ENCODE measurements at places on chromosomes 1 and 21. TPM values are rescaled to one million over a fixed set of nuclear protein-coding genes. Genes with fewer than 3 reads are reported as not detected.

Gene TFF3
- 10.0 TPM for total RNA-seq

- H3K36me3 ChIP-seq, result no peaks in the 10 kb centered on the region
- H3K27ac ChIP-seq, result no peak overlapping the region
- H3K4me3 ChIP-seq, result no peak overlapping the region
- ATAC-seq, result no peak
- no peaks in the 10 kb centered on the region for H3K27me3 ChIP-seq
- peaks cover 12% of the 10 kb centered on the region for H3K4me1 ChIP-seq
Observed at GRCh38 chr1:223496883-223497282, 103.7 kb downstream of the CCDC185 start.

DNA sequence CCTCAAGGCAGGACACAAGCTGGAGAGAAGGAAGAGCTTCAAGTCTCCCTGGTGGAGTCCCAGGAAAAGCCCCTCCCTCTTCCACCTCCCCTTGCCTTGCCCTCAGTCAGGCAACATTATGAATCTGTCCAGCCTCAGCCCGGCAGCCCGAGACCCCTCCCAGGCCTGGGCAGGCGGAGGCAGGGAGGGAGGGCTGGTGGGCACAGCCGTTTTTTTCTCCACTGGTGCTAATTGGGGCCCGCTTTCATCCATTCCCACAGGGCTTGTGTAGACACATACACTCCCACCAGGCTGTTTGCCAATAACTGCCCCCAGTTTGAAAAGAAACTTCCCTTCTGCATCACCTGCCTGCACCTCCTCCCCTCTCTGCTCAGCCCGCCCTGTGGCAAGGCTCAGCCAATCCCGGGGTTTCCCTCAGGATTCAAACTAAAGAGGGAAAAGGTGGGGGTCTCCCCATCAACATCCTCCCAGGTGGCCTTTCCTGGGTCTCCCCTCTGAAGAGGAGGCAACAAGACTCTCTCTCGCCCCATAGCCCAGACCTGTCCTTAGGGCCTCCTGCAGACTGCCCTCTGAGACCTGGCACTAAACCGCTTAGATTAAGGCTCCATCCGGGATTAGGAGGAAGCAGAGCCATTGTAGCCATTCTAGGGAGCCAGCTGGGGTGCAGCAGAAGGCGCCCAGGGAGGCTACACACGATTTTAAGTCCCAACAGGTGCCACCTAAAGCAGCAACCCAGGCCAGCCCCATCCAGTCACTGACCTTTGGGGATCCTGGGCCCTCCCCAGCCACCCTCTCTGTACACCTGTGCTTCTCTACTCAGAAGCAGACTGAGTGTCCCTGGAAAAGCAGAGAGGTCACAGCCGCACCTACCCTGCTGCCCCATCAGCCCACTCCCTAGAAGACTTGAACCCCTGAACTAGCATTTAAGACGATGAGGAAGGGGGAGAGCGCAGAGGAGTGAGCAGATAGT is 3.5 kb downstream of the IGSF9 start:
- no peak overlapping the region for H3K27ac ChIP-seq
- H3K36me3 ChIP-seq, result no peaks in the 10 kb centered on the region
- H3K4me3 ChIP-seq, result no peak overlapping the region
- no peak for ATAC-seq
- H3K27me3 ChIP-seq, result peaks cover 66% of the 10 kb centered on the region

Gene LAMB3
- 11.6 TPM for total RNA-seq

DNA sequence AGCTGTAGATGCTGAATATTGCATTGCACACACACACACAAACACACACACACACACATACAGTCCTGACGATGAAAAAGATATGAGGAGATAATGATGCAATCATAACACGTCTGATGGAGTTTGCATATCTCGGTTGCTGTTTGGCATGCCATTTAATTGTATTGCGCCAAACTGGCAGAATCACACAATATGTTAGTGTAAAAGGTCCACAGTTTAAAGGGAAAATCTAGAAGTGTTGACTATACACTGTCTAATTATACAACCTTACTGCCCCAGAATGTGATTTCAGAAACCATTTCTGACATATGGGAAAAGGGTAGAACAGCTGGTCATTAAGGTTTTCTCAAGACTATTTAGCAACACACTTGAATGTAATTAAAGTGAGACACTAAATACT is 123.7 kb upstream of the PROX1 start:
- H3K4me3 ChIP-seq, result no peak overlapping the region
- no peaks in the 10 kb centered on the region for H3K27me3 ChIP-seq
- H3K4me1 ChIP-seq, result no peaks in the 10 kb centered on the region
- no peak overlapping the region for H3K27ac ChIP-seq

Gene SPRR1A
- not detected for total RNA-seq

DNA sequence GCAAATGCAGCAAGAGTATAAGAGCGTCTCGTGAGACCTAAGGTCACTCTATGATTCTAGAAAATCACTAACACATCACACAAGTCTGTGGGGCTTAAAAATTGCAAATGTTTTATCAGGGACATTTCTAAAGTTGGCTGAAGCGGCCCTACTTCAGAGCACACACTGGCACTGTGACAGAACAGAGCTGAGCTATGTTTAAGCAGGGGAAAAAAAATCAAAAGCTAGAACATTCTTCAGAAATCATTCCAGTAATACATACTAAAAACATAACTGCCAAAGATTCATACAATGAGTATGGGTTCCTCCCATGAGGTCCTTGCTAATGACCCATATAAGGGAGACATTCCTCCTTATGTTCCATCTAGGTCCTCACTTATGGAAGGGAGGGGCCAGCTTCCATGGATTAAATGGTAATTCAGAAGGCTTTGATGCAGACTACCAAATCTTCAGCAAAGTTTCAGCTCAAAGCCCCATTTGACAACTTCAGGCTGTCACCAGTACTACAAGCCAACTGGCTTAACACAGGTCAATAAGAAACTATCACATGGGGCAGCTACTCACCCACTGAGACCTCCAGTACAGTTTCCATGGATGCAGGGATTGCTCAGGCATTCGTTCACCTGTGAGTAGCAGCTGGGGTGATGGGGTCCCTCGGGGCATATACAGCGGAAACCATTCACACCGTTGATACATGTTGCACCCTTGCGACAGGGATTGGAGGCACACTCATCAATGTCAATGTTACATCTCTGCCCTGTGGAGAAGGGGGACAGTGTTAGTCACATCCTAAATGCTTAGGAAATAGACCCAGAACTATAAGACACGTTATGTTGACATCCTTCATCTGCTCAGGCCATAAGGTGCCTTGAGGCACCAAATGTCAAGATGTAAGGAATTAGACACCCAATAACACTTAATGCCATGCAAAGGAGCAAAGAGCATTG is 58.4 kb upstream of the ADAM30 start:
- no peak for ATAC-seq
- no peak overlapping the region for H3K4me3 ChIP-seq
- no peaks in the 10 kb centered on the region for H3K4me1 ChIP-seq

DNA sequence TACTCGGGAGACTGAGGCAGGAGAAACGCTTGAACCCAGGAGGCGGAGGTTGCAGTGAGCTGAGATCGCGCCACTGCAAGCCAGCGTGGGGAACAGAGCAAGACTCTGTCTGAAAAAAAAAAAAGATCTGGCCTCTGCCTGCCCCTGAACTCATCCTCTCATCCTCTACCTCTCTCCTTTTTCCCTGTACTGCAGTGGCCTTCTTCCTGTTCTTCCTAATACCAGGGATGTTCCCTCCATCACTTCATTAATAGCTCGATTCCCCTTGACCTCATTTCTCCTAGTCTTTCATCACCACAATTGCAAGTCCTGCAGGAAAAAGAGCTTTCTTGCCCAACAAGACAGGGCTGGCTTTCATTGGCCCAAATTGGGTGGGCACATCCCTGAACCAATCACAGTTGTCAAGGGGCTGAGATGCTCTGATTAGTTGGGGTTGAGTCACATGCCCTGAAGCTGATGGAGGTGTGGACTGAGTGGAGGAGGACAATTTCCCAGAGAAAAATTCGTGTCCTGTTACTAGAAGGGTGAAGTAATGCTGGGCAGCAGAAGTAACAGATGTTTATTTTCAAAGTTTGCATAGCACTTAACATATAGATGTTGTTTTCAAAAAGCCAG is 86.8 kb upstream of the PUM1 start:
- ATAC-seq, result no peak
- no peaks in the 10 kb centered on the region for H3K27me3 ChIP-seq
- H3K4me3 ChIP-seq, result no peak overlapping the region
- no peaks in the 10 kb centered on the region for H3K36me3 ChIP-seq
- no peak overlapping the region for H3K27ac ChIP-seq

- peaks cover 80% of the 10 kb centered on the region for H3K36me3 ChIP-seq
- H3K4me3 ChIP-seq, result no peak overlapping the region
- no peak for ATAC-seq
- no peaks in the 10 kb centered on the region for H3K4me1 ChIP-seq
Observed at GRCh38 chr1:55154616-55155015, 60.5 kb downstream of the USP24 start.

DNA sequence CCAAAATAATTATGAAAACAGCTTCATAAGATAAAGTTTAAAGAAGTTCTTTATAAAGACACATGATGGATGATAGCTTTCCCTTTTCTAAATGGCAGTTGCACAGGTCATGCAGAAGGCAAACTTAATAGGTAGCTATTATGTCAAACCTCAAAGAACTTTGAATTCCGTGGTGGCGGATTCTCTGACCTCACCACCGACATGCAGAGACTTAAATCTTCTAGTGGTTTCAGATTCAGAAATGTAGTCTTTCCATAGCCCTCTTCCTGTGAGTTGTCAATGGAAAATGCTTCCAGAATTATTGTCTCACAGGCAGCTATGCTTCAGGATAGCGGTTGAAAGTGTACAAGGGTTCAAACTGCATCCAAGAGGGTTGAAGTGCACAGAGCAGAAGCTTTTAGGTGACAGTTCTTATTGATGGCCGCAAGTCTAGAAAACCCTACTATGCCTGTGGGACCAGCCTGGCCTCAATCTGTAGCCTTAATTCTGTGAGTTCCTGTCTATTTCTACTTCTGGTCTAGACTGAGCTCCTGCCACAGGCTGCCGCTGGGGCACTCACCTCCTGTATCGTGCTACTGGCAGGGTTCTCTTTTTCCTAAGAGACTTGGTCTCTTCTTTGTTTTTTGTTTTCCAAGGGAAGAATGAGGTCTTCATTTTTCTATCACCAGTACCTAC is 117.0 kb upstream of the ERRFI1 start:
- no peaks in the 10 kb centered on the region for H3K36me3 ChIP-seq
- peak; percentile 32 for ATAC-seq
- no peak overlapping the region for H3K4me3 ChIP-seq
- no peaks in the 10 kb centered on the region for H3K4me1 ChIP-seq

- H3K4me3 ChIP-seq, result no peak overlapping the region
- no peak overlapping the region for H3K27ac ChIP-seq
- H3K4me1 ChIP-seq, result no peaks in the 10 kb centered on the region
- ATAC-seq, result no peak
Observed at GRCh38 chr1:67084765-67085318, 30.9 kb upstream of the SLC35D1 start.

Gene HDAC1
- total RNA-seq, result 59.6 TPM

DNA sequence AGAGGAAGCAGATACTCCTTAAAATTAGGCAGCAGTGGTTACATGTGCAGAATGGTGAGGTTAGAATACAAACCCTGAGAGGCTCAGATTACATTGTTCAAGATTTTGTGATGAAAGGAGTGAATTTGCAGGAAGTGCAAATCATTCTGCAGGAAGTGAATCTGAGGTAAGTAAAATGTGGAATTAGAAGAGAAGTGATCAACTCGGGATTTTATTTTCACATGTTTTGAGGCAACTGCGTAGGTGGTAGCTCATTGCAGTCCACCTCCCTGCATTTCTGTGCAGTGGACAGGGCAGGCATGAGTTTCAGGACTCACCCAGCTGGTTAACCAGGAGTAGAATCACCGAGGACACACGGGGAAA is 2.1 kb upstream of the PLA2G2C start:
- peaks cover 8% of the 10 kb centered on the region for H3K36me3 ChIP-seq
- no peaks in the 10 kb centered on the region for H3K27me3 ChIP-seq
- H3K27ac ChIP-seq, result peak overlapping the region; percentile 85
- H3K4me3 ChIP-seq, result no peak overlapping the region
- peaks cover 4% of the 10 kb centered on the region for H3K4me1 ChIP-seq
- ATAC-seq, result no peak

Gene EDARADD
- total RNA-seq, result not detected

DNA sequence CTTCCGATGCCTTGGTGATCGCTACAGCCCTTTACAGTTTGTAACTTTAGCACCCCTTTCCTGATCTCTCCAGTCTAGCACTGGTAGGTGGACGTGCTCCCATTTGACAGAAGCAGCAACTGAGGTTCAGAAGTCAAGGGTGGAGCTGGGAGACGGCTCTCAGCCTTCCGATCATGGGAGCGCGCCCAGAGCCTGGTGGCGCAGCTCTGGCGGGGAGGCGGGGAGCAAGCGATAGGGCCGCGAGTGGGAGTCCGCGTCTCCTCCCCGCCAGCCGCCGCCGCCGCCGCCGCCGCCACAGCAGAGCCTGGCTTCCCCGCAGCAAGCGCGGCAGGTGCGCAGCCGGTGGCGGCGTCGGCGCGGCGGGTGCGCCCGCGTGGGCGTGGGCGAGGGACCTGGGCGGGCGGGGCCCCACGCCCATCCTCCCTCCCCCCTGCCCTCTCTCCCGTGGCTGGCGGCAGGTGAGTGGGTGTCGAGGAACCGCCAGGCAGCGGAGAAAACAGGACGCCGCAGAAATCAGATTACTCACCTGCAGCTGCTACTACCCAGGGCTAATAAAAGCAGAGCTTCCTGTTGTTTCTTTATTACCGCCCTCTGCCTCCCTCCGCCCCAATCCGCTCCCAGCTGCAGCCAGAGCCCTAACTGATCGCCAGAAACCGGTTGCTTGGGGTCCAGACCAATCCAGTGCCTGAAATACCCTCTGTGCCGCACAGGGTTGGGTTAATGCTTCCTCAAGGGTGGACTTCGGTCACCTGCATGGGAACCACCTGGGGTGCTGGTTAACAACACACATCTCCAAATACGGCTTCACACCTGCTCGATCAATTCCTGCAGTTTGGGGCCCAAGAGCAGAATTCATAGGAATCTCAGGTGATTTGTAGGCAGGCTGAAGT is 60.2 kb upstream of the ID3 start:
- no peaks in the 10 kb centered on the region for H3K4me1 ChIP-seq
- no peak overlapping the region for H3K27ac ChIP-seq
- H3K4me3 ChIP-seq, result peak overlapping the region; percentile 10
- no peaks in the 10 kb centered on the region for H3K36me3 ChIP-seq
- peak; percentile 68 for ATAC-seq

DNA sequence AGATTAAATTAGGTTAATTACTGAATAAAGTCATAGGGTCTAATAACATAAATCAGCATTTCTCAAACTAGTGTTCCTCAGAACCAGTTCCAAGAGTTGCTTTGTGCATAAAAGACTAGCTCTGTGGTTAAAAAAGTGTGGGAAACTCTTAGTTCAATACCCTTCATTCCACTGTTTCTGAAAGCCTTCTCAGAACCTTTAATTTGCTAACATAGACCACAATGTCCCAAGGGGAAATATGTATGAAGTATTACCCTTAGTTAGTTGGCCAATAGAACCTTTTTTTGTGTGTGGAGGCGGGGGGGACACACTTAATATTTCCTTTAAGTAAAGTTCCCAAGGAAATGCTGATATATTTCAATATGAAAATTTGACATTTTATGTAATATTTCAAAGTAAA is 20.4 kb downstream of the ODF2L start:
- no peak for ATAC-seq
- H3K4me3 ChIP-seq, result no peak overlapping the region
- no peak overlapping the region for H3K27ac ChIP-seq
